ENCODE measurements at places on chromosomes 4 and X. TPM values are rescaled to one million over a fixed set of nuclear protein-coding genes. Genes with fewer than 3 reads are reported as not detected.

NMU gene
- total RNA-seq, result 39.1 TPM

DKK2 gene
- 0.85 TPM for total RNA-seq

ASB12 gene
- total RNA-seq, result 0.63 TPM

WWC2 gene
- total RNA-seq, result 17.2 TPM

USP17L15 gene
- total RNA-seq, result not detected

CXorf65 gene
- total RNA-seq, result not detected

PNMA3 gene
- total RNA-seq, result 8.1 TPM

SUPT20HL1 gene
- total RNA-seq, result not detected

LRIT3 gene
- total RNA-seq, result 0.32 TPM

PI4K2B gene
- 8.2 TPM for total RNA-seq

BANK1 gene
- 0.48 TPM for total RNA-seq

TDO2 gene
- 2.9 TPM for total RNA-seq

JAKMIP1 gene
- 1.0 TPM for total RNA-seq
